ENCODE measurements at places on chromosomes 5 and 9.
A peak's percentile ranks its signal among the peaks of the same experiment; 100 is the strongest.

DNA sequence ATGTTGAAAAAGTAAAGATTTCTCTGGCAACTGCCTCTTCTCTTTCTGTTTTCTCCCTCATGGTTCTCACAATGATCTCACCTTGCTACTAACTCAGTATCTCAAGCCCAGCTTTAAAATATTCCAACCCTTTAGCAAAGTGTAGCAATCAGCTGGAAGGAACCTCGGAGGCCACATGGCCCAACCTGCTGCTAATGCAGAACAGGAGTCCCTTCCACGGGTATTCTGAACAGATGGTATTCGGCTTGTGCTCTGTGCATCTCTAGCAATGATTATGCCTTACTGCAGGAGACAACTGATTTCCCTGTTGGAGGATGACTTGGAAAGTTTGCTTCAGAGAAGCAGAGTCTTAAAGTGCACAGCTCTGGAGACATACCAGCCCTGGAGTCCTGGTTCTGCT, 151.8 kb upstream of the PPP1R2B start:
- DNase-seq, result no peak

- no peak for DNase-seq
Observed at GRCh38 chr5:60403343-60404006, 296.5 kb downstream of the DEPDC1B start.

DNA sequence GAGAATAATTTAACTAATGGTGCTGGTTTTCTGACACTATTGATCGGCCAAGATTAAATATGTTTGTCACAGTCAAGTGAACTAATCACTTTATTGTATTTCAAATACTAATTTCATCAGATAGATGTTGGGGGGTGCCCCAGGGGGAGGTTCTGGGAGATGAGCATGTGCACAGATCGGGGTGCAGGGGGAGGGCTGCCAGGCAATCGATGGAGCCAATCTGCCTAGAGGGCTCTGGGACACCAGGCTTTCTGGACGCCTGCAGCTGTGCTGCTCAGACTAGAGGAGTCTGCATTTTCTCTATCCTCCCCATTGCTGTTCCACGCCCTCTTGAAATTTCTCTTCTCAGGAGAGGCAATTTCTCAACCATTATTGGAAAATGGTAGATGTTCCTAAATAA, 100.0 kb upstream of the ALDH1B1 start:
- DNase-seq, result no peak

DNA sequence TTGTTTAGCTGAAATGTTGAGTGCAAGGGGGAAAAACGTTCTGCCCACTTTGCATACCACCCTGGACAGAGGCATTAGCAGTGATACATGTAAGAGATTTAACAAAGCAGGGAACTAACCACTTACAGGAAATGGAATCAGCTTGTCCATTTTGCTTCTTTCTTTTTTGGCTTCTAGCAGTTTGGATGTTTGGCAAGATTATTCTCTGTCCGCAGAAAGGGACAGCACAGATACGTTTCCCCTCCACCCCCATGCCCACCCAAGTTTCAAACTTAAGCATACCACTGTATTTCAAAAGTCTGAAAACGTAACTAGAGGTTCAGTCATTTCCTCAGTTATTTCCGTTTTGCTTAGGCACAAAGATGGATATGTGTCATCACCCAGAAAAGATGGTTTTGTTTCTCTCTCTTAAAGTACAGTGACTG, 118.4 kb downstream of the GDNF start:
- DNase-seq, result no peak

- no peak for DNase-seq
Observed at GRCh38 chr5:156271569-156271968, 55.4 kb upstream of the SGCD start.

DNA sequence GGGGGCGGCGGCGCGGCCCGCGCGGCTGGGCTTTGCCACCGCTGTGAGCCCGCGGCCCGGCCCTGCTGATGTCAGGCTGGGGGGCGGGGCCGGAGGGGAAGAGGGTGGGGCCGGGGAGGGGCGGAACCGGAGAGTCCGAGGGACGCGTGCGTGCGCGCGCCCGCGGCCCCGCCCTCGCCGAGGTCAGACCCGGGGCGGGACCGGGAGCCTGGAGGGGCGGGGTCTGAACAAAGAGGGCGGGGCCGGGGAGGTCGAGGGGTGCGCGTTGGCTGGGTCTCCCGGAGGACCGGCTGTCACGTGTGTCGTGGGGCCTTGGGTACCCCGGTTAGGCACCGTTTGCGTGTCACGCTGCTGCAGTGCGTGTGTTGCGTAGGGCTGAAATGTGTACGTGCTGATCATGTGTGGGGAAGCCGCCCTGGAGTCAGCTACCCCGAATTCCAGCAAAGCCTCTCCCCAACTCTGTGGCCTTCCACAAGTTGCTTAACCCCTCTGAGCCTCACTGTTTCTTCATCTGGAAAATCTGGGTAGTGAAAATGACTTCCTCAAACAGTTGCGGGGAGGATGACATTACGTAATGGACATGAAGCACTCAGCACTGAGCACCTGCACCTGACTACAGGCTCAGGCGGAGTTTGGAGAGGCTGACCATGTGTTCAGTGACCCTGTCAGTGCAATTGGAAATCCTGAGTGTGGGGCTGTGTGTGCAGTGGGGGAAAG, at the start of gene RALGDS:
RALGDS (minus strand) TSS at position 43 of the 717 bp plus-strand sequence. CDS start 86 bp downstream, outside the sequence.
- DNase-seq, result peak; percentile 87

DNA sequence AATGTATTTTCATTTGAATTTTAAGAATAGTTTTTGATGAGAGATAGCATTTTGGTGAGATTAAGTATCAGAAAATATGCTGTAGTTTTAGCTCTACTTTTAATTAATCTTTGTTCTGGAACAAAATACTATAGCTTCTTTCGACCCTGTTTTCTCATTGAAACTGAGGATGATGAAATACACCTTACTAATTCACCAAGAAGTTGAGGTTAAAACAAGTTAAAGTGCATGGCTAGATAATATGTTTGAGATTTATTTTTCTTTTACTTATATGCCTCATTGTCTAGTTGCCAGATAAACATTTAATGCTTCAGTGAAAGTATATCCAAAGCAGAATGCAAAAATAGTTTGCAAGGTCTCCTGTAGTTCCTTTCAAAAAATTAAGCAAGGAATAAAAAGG, 140.1 kb upstream of the KCNN2 start:
- DNase-seq, result no peak

GRCh38 chr5:145980259-145980658, 43.9 kb downstream of the SH3RF2 start:
- DNase-seq, result no peak

DNA sequence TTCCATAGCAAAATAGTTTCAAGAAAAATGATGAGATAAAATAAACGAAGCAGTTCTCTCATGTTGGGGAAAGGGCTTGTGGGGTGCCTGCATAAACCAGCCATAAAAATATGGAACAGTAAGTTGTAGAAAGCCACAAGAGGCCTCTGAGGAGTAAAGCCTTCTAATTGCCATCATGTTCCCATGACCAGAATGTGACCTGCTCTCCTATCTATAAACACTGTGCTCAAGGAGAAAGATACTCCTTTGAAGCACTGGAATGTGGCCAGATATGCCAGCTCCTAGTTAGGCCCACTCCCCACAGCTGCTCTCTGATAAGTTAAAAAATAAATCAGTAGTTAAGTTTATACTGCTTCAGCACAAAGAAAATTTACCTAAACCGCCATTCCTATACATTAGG, 65.8 kb downstream of the SETX start:
- DNase-seq, result no peak

- DNase-seq, result no peak
Observed at GRCh38 chr5:178240766-178241165, 8.2 kb upstream of the PHYKPL start.

DNA sequence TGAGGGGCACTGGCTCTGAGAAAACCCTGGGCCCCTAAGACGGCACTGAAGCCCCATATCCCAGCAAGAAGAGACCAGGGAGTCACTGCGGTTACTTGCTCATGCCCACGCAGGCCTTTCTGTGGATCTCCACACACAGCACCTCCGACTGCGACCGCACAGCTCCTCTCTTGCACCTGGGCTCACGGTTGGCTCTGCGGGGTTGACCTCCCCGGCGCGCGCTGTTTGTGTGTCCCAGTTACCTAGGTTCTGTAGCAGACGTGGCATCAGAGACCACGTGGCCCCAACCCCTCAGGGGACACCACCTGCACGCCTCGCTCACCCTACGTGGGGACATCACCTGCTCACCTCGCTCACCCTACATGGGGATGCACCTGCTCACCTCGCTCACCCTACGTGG, 12.7 kb downstream of the LPCAT1 start:
- no peak for DNase-seq

DNA sequence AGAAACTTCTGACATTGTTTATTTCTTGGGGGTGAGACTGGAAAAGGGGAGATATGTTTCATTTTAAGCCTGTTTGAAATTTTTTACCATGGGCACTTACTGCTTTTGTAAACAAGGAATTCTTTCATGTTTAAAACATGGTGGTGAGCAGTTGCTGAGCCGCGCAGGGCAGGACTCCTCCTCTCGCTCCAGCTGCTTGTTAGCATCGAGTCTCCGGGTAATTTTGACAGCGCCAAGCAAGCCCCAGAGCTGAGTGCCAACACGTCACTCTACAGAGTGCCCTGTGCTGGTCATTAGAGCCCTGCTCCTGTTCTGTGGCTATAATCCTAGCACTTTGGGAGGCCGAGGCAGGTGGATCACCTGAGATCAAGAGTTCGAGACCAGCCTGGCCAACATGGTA, 116.5 kb upstream of the MSX2 start:
- DNase-seq, result no peak

- DNase-seq, result no peak
Observed at GRCh38 chr9:26216702-26217101, 538.5 kb upstream of the TUSC1 start.

DNA sequence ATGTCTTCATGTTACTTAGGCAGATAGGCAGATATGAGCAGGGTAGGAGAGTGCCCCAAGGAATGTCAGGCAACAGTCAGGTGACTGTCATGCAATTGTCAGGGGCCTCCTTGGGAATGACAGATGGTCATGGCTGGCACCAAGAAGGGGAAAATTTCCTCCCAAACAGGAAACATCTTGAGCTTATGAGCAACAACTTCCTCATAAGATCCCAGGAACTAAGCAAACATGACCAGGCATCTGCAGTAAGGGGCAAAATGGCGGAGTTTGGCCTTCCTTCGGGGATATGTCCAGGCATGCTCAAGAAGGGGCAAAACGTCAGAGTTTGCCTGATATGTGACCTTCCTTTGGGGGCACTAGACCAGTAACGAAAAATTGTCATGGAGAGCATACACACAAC, 591.8 kb downstream of the PDE4D start:
- DNase-seq, result no peak

DNA sequence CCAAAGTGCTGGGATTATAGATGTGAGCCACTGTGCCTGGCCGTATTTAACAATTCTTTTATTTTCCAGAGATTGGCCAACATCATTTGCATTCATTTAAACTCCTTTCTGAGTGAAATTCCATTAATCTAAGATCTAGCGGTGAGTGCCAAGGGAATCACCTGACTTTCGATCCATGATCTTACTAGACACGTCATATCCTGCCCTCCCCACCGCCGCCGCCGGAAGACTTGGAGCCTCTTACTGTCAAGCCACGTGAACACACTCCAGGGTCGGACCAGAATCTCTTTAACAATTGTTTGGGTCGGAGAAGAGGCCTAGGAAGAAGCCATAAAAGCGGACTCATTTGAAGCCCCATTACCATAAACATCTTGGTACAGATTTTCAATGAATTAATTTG, 12.9 kb downstream of the INPP5E start:
- DNase-seq, result no peak

DNA sequence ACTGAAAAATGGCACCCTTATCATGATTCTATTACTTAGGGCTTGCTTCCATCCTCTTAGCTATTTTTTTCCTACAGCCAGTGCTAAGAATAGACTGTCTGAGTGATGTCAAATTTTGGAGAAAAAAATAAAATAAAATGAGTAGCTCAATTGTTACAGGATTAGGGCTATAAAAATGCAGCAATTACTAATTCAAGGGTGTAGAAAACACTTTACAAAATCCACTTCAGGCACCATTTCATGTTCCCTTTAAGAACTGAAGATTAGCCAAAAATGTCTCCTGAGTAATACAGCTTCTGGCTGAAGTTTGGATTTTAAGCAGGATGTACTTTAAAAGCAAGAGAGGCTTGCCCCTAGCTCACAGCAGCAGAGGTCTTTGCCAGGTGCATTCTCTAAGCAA, 240.5 kb upstream of the IRX1 start:
- DNase-seq, result no peak

DNA sequence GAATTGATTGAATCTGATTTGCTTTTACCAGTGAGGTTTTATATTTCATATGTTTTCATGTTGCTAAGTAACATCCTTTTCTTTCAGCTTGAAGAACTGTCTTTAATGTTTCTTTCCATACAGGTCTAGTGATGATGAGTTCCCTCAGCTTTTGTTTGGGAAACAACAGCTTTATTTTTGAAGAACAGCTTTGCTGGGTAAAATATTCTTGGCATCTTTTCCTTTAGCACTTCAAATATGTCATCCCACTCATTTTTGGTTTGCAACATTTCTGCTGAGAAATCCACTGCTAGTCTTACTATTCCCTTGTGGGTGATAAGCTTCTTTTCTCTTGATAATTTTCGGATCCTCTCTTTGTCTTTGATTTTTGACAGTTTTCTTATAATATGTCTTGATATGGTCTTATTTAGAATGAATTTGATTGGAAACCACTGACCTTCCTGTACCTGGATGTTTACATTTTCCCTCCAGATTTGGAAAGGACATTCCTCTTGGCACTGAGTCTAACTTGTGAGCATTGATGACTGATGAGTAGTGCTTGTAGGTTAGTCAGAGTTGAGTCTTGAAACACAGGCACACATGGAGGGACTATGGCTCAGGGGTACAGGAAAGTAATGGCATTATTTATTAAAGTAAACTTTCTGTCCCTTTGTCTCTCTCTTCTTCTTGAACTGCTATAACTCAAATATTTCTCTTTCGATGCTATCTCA, 220.3 kb downstream of the SPATA31D1 start:
- no peak for DNase-seq

DNA sequence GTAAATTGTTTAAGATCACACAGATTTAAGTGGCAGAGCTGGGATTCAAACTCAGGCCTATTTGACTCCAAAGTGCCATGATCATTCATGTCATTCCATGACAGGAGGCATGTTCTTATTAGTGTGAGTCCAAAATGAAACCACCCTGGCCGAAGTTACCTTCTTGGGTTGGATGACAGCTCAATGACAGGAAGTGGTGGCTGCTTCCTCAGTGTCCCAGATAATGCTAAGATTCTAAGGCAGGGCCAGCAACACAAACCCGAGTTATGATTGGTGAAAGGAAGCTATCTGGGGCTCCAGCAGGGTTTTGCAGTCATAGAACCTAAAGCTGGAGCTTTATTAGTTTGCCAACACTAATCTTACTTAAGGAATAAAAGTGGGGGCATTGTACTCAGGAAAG, 340.4 kb downstream of the SLIT3 start:
- no peak for DNase-seq

GRCh38 chr5:4206127-4206526, 610.5 kb downstream of the IRX1 start:
- DNase-seq, result no peak
